ENCODE measurements at places on chromosomes 6 and 20.
A peak's percentile ranks its signal among the peaks of the same experiment; 100 is the strongest.

- no peak for DNase-seq
Observed at GRCh38 chr6:37512400-37513011, 12.8 kb upstream of the CCDC167 start.

GRCh38 chr6:148342350-148343046 is at the start of gene SASH1:
Gene SASH1, plus strand, starts transcription at chr6:148342838. Its CDS starts 230 bp downstream, at chr6:148343068.
- peak; percentile 10 for DNase-seq

DNA sequence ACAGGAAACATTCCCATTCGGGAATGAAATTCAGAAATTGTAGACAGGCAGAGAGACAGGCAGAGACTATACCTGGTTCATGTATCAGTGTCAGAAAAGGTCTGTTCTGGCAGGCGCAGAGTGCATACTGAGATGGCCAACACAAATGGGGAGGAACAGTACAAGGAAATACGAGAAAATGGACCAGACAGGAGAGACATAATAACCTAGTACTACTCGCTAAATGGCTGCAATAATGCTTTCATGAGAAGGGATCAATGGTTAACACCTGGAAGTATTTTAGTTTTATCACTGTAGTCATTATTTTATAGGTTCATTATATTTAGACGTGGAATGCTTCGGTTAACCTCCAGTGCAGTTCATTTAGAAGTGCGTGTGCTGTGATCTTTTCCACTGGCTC is 58.9 kb downstream of the CD83 start:
- DNase-seq = no peak

- no peak for DNase-seq
Observed at GRCh38 chr6:34859951-34860350, 27.9 kb downstream of the TAF11 start.

DNA sequence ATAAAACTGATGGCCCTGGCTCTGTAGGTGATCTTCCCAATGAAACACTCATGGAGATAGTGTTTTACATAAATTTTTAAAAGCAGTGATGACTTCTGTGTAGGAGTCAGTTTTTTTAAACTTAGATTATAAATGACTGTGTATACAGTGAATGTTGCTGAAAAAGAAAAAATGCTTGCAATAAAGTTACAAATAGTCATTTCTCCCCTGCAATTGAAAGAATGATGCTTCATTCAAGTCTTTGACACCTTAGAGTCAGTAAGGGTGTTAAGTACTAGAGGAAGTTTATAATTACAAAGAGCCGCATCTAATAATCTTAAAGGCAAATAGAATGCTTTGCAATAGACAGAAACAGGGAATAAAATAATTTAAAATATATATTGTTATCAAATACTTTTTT is 27.6 kb downstream of the ZNF292 start:
- DNase-seq = no peak

GRCh38 chr6:165200178-165200577 is 109.2 kb downstream of the C6orf118 start:
- no peak for DNase-seq

GRCh38 chr20:9447182-9447581 is 67.2 kb upstream of the LAMP5 start:
- no peak for DNase-seq

DNA sequence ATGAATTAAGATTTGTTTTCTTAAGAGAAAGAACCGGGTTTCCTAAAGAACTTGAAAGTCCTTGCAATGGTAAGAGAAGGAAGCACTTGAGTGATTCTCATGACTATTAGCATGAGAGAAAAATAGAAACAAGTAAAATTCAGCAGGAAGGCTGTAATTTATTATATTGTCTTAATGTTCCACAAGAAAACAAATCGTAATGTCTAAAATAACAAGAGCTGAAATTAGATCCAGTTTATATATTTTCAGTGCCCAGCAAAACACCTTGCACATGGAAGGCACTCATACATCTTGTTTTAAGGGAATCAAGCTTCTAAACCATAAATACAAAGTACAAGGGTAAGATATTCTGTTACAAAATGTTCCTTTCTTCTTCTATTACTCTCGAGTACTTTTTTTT is 229.4 kb upstream of the PLN start:
- no peak for DNase-seq

DNA sequence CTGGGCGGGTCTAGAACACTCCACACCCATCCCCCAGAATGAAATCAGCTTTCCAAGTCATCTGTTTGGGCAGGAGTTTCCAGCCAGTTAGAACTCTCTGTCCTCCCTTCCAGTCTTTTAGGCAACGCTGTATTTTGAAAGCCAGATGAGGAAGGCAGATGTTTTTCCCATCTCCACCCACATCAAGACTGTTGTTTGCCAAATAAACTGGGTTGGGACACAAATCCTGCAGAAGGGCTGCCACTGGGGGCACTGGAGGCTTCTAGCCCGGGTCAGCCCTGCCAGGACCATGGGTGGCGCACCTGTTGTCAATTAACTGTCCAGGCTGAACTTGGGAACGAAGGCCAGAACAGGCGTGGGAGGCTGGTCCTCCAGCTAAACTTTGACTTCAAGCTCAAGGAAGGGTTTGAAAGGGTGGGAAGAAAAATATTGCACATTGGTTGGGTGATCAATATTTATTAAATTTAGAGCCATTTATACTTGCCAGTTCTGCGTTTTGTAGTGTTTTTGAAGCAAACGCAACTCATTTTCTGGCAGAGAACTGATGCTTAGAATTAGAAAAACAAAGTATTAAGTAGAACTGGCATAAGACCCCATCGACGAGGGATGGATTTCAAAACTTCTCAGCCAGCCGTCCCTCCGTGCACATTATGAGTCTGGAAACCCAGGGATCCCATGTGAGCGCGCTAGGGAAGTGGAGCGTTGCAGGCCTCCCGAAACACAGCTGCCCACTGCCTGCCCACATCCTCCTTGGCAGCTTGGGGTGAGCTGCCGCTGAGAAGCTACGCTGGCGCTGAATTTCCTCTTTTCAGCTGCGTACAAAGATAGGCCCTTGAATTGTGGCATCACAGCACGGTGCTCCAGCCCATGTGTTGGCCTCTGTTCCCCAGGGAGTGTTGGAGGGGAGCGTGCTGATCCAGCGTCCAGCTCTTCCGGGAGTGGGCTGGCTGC is 297.4 kb downstream of the QKI start:
- no peak for DNase-seq

GRCh38 chr6:149340200-149340599 is 22.7 kb downstream of the TAB2 start:
- no peak for DNase-seq

- DNase-seq = peak; percentile 32
Observed at GRCh38 chr20:2822073-2822472, 5.9 kb downstream of the TMEM239 start.

- DNase-seq = no peak
Observed at GRCh38 chr20:58787211-58788005, 63.3 kb downstream of the GNAS-AS1 start.

DNA sequence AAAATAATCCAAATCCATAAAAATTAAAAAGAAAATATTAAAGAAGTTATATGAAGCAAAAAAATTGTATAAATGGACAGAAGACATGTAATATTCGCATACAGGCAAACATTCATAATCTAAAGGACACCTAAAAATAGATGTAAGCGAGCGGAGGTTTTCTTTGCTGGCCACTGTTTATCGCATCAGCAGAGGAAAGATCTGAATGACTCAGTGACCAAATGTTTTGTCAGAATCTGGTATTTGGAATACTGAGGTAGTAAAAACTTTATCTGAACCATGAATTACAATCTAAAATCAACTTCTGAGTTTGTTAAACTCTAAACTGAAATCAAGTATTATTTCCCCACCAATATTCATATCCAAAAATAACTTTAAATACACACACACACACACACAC is 7.8 kb downstream of the TSPYL4 start:
- no peak for DNase-seq

DNA sequence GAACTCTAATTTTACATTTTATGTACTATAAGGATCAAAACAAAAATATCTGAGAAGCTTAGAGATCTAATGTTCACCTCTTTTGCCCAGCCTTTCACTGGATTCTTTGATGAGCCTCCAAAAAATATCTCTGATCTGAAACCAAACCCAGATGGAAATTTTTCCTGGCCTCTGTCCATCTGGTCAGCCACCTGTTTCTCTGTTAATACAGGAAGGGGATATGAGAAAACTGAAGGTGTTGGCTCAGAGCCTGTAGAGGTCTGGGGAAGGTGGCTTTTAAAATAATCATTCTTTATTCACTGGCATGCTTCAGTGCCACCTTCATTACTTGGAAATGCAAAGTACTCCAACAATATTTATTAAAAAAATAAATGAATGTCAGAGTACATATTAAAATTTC is 8.5 kb upstream of the MCM3 start:
- no peak for DNase-seq

DNA sequence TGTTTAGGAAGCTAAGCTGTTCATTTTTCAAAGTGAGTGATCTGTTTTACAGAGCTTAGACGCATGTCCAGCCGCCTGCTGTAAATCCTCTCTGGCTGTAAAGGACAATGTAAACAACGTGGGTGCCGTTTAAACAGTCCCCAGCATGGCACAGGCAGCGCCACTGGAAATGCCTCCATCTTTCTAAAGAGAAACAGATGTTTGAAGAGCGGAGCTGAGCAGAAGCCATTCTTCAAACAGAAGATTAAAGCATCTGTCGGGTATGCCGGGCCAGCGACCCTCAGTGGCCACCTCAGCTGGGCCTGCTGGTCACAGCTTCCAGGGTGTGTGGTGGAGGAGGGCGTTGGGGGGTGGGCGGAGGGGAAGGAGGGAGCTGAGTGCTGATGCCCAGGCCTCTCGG is 138.6 kb downstream of the ERMARD start:
- no peak for DNase-seq

GRCh38 chr20:60638430-60639098 is 613.5 kb upstream of the CDH4 start:
- DNase-seq = no peak

GRCh38 chr6:79656134-79656533 is 25.0 kb downstream of the SH3BGRL2 start:
- DNase-seq = no peak

GRCh38 chr6:75318900-75319299 is 34.3 kb upstream of the TMEM30A start:
- DNase-seq = no peak

DNA sequence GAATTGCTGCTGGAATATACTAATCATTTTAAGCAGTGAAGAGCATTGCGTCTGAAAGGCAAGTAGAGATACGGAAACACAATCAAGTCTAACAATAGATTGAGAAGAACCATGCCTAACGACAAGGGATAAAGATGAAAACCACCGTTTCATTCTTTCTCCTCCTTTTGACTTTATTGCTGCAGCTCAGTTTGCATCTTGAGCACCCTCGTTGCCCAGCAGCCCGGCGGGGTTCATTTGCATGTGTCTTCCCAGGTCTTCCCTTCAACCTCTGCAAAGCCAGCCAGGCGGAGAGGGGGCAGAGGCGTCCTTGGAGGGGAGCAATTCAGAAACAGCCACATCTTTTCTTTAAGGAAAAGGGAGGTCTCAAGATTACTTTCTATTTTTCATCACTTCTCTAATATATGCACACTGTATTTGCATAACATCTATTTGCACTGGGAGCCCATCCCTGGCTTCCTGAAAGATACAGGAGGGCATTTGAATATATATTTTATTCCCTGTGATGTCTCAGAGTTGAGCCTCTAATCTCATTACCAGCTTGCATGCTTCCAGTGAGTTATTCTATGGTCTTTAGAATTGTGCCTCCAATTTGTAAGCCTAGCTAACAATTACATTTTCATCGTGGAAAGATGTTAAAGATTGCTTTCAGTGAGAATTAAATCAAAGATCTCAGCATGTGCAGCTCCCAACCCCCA is 18.7 kb upstream of the PXDC1 start:
- DNase-seq = no peak

- DNase-seq = peak; percentile 50
Observed at GRCh38 chr6:36757206-36757605, 59.6 kb downstream of the RAB44 start.

GRCh38 chr20:62666736-62667529 is 24.6 kb downstream of the SLCO4A1 start:
- DNase-seq = no peak

DNA sequence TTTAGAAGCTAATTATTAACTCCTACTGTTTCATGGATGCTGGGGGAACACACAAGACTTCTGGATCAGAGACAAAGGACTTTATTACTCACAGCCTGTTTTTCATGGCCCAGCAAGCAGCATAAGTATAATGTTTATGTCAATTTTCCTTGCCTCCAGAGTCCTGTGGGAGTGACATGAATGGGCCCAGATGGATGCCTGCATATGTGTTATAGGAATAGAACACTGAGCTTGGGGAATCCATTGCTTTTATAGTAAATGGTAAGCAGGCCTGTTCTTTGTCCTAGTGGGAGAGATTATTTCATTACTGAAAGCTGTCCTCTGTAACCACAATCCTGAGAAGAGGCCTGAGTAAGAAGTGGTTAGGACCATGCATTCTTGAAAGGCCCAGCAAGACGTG is 25.6 kb downstream of the BLTP3A start:
- no peak for DNase-seq

- no peak for DNase-seq
Observed at GRCh38 chr6:124958149-124958548, 4.1 kb upstream of the RNF217 start.

GRCh38 chr6:38142178-38142902 is 322.8 kb downstream of the ZFAND3 start:
- no peak for DNase-seq

GRCh38 chr20:1623501-1624205 is 3.8 kb upstream of the SIRPB1 start:
- no peak for DNase-seq

DNA sequence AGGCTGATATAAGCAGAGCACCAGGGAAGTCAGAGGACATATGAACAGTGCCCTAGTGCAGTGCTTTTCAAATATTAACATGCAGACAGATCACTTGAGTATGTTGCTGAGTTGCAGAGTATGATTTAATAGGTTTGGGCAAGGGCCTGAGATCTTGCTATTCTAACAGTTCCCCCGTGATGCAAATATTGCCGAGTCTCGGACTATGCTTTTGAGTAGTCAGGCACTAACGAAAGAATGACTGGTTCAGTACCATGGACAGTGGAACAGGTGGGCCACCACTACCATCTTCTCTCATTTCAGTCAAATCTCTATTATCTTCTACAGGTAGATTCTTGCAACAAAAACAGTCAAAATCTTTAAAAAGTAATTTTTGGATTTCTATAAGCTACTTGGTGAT is 3.7 kb upstream of the TMEM200A start:
- DNase-seq = no peak

GRCh38 chr6:68559070-68559469 is 76.0 kb upstream of the ADGRB3 start:
- no peak for DNase-seq

DNA sequence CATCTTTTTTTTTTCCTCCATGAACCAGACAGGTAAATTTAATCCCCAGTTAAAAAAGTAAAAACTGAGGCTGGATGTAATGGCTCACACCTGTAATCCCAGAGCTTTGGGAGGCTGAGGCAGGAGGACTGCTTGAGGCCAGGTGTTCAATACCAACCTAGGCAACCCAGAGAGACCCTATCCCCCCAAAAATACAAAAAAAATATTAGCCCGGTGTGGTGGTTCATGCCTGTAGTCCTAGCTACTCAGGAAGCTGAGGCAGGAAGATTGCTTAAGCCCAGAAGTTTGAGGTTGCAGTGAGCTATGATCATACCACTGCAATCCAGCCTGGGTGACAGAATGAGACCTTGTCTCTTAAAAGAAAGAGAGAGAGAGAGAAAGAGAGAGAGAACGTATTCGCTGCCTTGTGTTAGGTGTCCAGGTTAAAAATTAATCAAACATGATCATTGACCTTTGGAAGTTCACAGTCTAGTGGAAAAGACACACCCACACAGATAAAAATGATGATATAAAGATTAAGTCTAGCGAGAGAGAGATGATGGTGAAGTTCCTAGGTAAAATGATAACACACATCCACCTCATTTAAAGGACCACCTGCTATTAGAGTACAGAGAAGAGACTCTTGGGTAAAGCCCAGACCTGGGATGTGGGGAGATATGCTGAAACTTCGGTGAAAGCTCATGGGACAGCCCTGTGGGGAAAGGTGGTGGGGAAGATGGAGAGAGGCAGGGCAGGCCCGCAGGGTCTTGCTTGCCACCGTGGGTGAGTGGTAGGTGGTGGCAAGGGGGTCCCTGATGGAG is 4.8 kb upstream of the NHSL1 start:
- no peak for DNase-seq
